Stomach (tissue), 19 donors: ENCODE measurements at places on chromosomes 7 and 10. TPM values are rescaled to one million over a fixed set of nuclear protein-coding genes. Genes with fewer than 3 reads are reported as not detected.

GRCh38 chr7:75971961-75972763 lies 22.2 kb downstream of the TMEM120A start:
- DNase-seq, result no peak

DNA sequence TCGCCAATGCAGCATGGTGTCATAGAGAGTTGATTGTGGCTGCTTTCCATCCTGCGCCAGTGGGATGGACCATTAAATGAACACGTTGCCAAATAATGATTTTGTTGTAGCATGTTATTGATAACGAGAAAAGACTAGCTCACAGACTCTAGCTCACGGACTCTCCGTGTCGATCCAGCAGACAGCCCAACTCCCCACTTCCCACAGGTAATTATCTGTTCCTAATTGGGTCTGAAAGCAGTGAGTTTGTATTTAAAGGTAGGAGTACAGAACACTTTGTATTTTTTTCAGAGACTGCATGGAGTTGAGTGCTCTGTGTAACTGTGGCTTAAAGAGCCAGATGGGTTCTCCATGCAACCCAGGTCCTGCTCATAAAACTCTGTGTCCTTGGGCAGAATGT lies 1250.5 kb downstream of the TYW1 start:
- no peak for DNase-seq

DNA sequence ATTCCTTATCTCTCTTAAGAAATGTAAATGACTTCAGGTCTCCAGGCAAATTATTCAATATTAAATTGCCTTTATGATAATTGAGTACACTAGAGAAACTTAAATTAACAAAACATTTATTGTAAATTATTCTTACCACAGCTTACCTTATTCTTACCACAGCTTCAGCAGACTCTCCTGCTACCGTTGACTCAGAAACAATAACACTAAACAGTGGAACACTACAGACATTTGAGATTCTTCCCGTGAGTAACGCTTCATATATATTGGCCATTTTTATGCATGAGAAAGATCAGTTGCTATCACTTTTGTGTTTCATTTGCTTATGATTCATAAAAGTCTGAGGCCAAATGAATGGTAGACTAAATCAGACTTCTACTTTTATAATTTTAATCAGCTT lies 28.7 kb downstream of the TMEM243 start:
- DNase-seq, result no peak

DNA sequence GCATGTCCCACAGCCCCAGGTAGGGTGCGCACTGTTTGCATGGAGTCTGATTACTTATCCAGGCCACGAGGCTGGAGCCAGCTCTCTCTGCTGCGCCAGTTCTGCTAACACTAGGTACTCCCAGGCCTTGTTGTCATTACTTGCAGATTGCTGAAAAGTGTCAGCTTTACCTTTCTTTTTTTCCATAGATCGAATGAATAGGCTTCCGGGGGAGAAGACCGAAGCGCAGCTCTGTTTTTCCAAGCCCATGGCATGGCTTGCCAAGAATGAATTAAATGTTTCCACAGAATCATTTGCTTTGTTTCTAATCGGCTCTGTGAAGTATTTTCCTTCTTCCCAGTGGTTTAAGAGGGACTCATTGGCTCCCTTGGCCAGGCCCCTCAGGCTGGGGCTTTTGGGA lies 285.8 kb downstream of the BMPER start:
- no peak for DNase-seq

The HMX3 gene
- polyA plus RNA-seq, result not detected
